Activated CD4-positive, alpha-beta memory T cell treated with anti-CD3 and anti-CD28 coated beads for 36 hours (primary cell): ENCODE measurements at places on chromosomes 1 and 21. TPM values are rescaled to one million over a fixed set of nuclear protein-coding genes. Genes with fewer than 3 reads are reported as not detected.

Gene SLC16A4
- 0.48 TPM for total RNA-seq

GRCh38 chr1:78591971-78592370 lies 28.3 kb upstream of the IFI44L start:
- H3K36me3 ChIP-seq, result no peaks in the 10 kb centered on the region
- DNase-seq, result no peak
- no peak overlapping the region for H3K27ac ChIP-seq
- peaks cover 3% of the 10 kb centered on the region for H3K27me3 ChIP-seq
- H3K4me3 ChIP-seq, result no peak overlapping the region

GRCh38 chr1:11182884-11183283 lies 6.3 kb upstream of the ANGPTL7 start:
- no peak overlapping the region for H3K27ac ChIP-seq
- no peak overlapping the region for H3K4me3 ChIP-seq
- H3K36me3 ChIP-seq, result peaks cover 9% of the 10 kb centered on the region
- H3K4me1 ChIP-seq, result no peaks in the 10 kb centered on the region
- H3K27me3 ChIP-seq, result no peaks in the 10 kb centered on the region
- DNase-seq, result no peak

- no peaks in the 10 kb centered on the region for H3K4me1 ChIP-seq
- no peak overlapping the region for H3K4me3 ChIP-seq
- no peak for DNase-seq
Measured at GRCh38 chr1:39711104-39711965, 20.1 kb upstream of the HPCAL4 start.

Gene LCE1A
- not detected for total RNA-seq

- no peaks in the 10 kb centered on the region for H3K4me1 ChIP-seq
- peaks cover 23% of the 10 kb centered on the region for H3K27me3 ChIP-seq
- no peaks in the 10 kb centered on the region for H3K36me3 ChIP-seq
- DNase-seq, result no peak
Measured at GRCh38 chr1:119367432-119368124, 1.0 kb upstream of the HAO2 start.

DNA sequence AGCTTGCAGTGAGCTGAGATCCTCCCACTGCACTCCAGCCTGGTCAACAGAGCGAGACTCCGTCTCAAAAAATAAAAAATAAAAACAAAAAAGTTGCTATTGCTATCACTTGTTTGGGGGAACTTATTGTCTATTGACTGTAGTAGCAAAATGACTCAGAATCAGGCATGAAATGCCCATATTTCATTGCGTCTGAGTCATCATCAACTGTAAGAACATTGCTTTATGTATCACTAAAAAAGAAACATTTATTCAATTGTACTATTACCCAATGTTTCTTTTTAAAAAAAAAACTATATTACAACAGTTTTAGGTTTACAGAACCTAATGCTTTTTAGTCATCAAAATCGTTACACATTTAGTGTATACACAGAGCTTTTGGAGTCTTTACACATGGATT lies 91.0 kb upstream of the FMN2 start:
- DNase-seq, result no peak
- no peak overlapping the region for H3K27ac ChIP-seq
- H3K4me3 ChIP-seq, result no peak overlapping the region
- peaks cover 2% of the 10 kb centered on the region for H3K4me1 ChIP-seq
- H3K36me3 ChIP-seq, result no peaks in the 10 kb centered on the region
- peaks cover 32% of the 10 kb centered on the region for H3K27me3 ChIP-seq

DNA sequence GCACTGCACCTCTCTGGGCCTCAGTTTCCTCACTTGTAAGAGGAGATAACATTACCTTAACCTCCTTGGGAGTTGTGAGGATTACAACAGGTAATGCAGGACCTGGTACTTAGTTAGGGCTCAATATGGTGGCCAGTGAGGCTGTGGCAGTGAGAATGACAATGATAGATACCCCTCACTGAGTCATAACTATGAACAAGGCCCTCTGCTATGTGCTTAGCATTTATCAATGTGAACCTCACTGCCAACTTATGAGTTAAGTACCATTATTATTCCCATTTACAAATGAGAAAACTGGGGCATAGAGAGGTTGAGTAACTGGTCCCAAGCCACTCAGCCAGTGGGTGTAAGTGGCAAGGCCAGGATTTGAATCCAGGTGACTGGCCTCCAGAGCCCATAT lies 64.4 kb downstream of the HMGB4 start:
- H3K4me3 ChIP-seq, result no peak overlapping the region
- H3K27me3 ChIP-seq, result peaks cover 19% of the 10 kb centered on the region
- no peak overlapping the region for H3K27ac ChIP-seq
- no peaks in the 10 kb centered on the region for H3K36me3 ChIP-seq
- DNase-seq, result no peak
- H3K4me1 ChIP-seq, result no peaks in the 10 kb centered on the region

Gene GADD45A
- 39.1 TPM for total RNA-seq

GRCh38 chr1:54929700-54930099 lies 42.7 kb upstream of the DHCR24 start:
- H3K36me3 ChIP-seq, result no peaks in the 10 kb centered on the region
- no peaks in the 10 kb centered on the region for H3K4me1 ChIP-seq
- H3K27me3 ChIP-seq, result peaks cover 7% of the 10 kb centered on the region
- no peak overlapping the region for H3K27ac ChIP-seq

- no peaks in the 10 kb centered on the region for H3K36me3 ChIP-seq
- no peaks in the 10 kb centered on the region for H3K27me3 ChIP-seq
- no peaks in the 10 kb centered on the region for H3K4me1 ChIP-seq
- no peak for DNase-seq
- no peak overlapping the region for H3K4me3 ChIP-seq
Measured at GRCh38 chr21:16037421-16037955, 307.7 kb downstream of the USP25 start.

Gene AURKAIP1
- 131 TPM for total RNA-seq

DNA sequence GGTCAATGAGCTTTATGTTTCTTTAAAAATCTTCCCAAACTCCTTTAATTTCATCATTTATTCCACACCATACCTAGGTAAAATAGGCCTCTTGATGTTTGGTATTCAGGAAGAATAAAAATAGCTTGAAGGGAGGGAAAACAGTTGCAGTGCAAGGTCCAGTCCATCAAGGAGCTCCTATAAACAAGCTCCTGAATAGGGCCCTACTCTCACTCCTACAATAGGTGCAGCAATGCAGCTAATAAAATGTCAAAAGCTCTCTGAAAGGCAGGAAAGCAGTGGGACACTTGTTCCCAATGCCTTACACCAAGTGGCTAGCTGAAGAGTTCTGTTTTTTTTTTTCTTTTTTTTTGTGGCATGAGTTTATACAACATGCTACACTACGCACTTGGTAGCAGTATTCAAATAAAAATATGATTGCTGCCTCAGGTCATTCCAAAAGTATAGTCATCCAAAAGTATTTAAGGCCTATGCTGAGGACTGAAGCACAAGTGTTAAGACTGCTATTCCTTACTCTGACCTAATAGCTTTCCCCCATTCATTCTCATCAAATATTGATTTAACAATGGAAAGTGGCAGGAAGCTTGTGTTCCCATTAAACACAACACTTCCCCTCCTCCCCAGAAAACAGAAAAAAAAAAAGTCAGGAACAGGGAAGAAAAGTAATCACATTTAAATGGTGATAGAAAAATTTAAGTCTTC lies 9.8 kb downstream of the TEX38 start:
- no peak overlapping the region for H3K27ac ChIP-seq
- H3K4me3 ChIP-seq, result no peak overlapping the region
- DNase-seq, result no peak
- peaks cover 49% of the 10 kb centered on the region for H3K36me3 ChIP-seq
- H3K4me1 ChIP-seq, result peaks cover 14% of the 10 kb centered on the region

DNA sequence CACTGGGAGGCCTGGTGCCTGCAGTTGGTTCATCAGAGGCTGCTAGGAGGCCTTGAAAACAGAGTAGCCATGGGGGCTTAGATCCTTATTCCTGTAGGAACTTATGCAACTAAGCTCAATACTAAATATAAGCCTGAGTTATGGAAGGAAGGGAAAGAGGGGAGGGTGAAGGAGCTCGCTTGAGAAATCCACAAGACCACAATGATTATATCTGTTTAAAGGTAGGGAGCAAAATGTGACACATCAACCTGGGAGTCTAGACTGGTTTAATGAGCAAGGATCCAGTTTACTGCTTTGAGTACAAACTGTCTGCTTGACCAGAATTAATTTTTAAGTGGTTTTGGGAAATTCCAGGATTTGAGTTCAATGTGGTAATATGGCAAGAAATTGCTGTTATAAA lies 20.4 kb upstream of the ANGPTL7 start:
- no peak overlapping the region for H3K27ac ChIP-seq
- H3K36me3 ChIP-seq, result peaks cover 12% of the 10 kb centered on the region
- no peaks in the 10 kb centered on the region for H3K4me1 ChIP-seq
- H3K4me3 ChIP-seq, result no peak overlapping the region

DNA sequence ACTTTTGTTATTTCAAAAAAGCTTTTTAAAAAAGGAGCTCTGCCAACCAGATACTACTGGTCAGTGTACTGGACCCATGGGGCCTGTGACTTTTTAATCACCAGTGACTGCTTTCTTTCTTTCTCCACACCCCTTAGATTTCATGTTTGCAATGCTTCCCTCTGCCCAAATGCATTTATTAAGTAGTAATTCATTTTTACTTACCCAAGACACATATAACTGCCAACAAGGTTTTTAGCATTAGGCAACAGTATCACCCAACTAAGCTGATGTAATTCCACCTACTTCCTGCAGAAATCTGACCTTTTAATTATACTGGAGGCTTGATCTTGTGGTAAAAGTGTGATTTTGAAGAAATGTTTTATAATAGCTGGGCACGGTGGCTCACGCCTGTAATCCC lies 12.5 kb downstream of the MECR start:
- H3K27me3 ChIP-seq, result no peaks in the 10 kb centered on the region
- H3K36me3 ChIP-seq, result peaks cover 17% of the 10 kb centered on the region
- no peak overlapping the region for H3K4me3 ChIP-seq
- H3K4me1 ChIP-seq, result no peaks in the 10 kb centered on the region
- no peak overlapping the region for H3K27ac ChIP-seq
- DNase-seq, result no peak

DNA sequence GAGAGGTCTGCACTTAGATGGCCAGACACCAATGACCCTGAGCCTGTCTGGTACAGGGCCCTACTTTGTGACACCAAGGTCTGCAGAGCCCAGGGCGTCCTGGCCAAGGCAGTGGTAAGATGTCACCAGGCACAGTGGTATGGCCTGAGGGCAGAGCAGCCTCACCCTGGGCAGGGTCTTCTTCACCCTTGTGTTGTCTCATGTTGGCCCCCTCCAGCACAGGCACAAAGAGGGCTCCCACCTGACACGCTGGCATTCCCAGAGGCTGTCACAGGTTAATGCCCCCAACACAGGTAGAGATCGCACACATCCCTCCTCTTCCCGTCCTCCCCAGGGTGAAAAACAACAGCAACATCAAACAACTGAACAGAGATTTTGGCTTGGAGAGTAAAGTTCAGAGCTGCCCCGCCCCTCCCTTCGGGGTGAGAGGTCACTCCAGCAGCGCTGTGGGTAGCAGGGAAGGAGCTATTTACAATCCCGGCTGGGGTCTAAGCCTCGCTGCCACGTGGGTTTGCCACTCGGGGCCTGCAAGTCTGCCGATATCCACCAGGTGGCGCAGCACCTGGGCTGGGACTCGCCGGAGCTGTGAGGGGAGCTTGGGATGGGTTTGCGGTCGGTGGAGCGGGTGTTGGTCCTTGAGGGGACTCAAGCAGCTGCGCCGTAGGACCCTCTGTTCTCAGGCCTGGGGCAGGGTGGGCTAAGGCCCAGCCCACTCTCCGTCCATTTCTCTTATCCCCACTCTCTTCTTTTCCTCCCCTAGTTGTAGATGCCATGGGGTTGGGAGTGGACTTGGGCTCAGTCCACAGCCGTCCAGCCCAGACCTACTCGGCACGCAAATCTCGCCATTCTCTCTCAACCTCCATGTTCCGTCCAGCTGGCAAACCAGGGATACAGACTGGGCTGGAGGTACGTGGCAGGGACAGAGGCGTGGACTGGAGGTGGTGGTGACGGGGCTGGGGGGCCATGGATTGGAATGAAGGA lies 12.7 kb downstream of the EFNA3 start:
- no peaks in the 10 kb centered on the region for H3K36me3 ChIP-seq
- H3K4me3 ChIP-seq, result no peak overlapping the region
- H3K27ac ChIP-seq, result no peak overlapping the region
- H3K27me3 ChIP-seq, result peaks cover 8% of the 10 kb centered on the region
- peaks cover 3% of the 10 kb centered on the region for H3K4me1 ChIP-seq
- peak; percentile 87 for DNase-seq

GRCh38 chr1:230109895-230110667 lies 43.0 kb downstream of the GALNT2 start:
- peaks cover 24% of the 10 kb centered on the region for H3K36me3 ChIP-seq
- H3K4me3 ChIP-seq, result peak overlapping the region; percentile 20
- peak overlapping the region; percentile 86 for H3K27ac ChIP-seq
- DNase-seq, result peak; percentile 92

GRCh38 chr1:186059311-186059710 lies 315.7 kb downstream of the TPR start:
- H3K4me3 ChIP-seq, result no peak overlapping the region
- no peak for DNase-seq
- no peak overlapping the region for H3K27ac ChIP-seq
- H3K4me1 ChIP-seq, result no peaks in the 10 kb centered on the region

Gene SV2A
- 9.8 TPM for total RNA-seq

Gene DDR2
- total RNA-seq, result 0.36 TPM

DNA sequence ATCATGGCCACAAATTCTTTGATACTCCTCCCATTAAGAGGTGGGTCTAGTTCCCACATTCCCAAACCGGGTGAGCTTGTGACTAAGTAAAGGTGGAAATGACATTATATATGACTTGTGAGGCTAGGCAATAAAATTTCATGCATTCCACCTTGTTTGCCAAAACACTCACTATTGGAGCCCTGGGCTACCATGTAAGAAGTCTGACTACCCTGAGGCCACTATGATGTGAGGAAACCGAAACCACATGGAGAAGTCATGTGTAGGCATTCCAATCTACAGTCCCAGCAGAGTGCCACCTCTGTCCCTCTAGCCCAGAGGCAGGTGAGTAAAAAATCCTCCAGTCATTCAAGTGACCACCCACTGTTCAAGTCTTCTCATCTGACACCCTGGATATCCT lies 17.9 kb upstream of the SMG7 start:
- no peak overlapping the region for H3K4me3 ChIP-seq
- H3K27ac ChIP-seq, result no peak overlapping the region
- peaks cover 9% of the 10 kb centered on the region for H3K27me3 ChIP-seq
- DNase-seq, result no peak
- H3K36me3 ChIP-seq, result no peaks in the 10 kb centered on the region

Gene PLA2G5
- not detected for total RNA-seq

GRCh38 chr1:197955486-197956394 lies 38.6 kb downstream of the LHX9 start:
- peaks cover 7% of the 10 kb centered on the region for H3K4me1 ChIP-seq
- H3K27me3 ChIP-seq, result no peaks in the 10 kb centered on the region
- H3K27ac ChIP-seq, result no peak overlapping the region
- DNase-seq, result no peak
- H3K4me3 ChIP-seq, result no peak overlapping the region

Gene KCND3
- total RNA-seq, result not detected

Gene GBP4
- 26.5 TPM for total RNA-seq
